T-cell (primary cell): ENCODE measurements at places on chromosomes 4 and X.
A peak's percentile ranks its signal among the peaks of the same experiment; 100 is the strongest.

DNA sequence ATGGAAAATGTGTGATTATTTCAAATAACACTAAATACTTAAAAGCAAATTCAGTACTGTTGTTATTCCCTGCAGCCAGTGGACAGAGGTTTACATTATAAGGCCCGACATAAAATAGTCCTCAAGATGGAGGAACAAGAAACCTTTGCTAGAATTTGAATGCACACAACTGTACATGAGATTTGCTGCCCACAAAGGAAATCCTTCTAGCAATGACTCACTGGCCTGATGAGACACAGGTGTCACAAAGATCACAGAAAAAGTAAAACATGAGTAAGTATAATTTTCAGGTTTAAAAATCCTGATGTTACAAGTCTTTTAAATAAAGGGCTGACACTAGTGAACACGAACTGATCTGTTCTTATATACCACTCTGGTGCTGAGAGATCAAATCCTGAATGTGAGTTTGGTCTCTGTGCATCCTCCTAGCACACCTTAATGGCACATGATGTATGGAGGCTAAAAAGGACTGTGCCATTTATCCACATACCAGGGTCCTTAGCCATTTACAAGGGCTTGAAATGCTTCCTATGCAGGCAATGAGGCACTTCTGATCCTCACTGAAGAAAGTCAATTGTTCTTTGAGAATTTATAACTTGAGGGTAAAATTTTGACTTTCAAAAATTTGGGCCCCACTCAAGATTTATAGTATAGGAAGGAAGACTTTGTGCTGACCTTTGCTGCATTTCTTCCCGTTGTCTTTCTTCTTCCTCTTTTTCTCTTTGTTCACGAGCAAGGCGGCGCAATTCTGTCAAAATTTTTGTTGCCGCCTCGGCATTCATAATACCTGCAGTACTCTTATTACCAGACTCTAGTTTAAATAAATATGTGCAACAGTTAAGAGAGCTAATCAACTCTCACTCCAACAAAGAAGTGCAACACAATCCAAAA lies 23.0 kb downstream of the MAP7D3 start:
- no peaks in the 10 kb centered on the region for H3K27me3 ChIP-seq
- no peak overlapping the region for H3K27ac ChIP-seq
- H3K4me1 ChIP-seq = no peaks in the 10 kb centered on the region
- DNase-seq = no peak
- no peak overlapping the region for H3K4me3 ChIP-seq

- peak; percentile 68 for DNase-seq
- no peaks in the 10 kb centered on the region for H3K27me3 ChIP-seq
- H3K4me1 ChIP-seq = no peaks in the 10 kb centered on the region
- no peaks in the 10 kb centered on the region for H3K36me3 ChIP-seq
Observed at GRCh38 chrX:50204364-50204899, at the start of gene CCNB3. TSS of gene CCNB3 (plus strand) at chrX:50204765. CDS start at chrX:50285164, 80,399 bp downstream.

GRCh38 chr4:93660036-93660435 lies 168.5 kb upstream of the ATOH1 start:
- H3K27ac ChIP-seq = no peak overlapping the region
- no peak overlapping the region for H3K4me3 ChIP-seq
- no peak for DNase-seq
- no peaks in the 10 kb centered on the region for H3K36me3 ChIP-seq
- no peaks in the 10 kb centered on the region for H3K27me3 ChIP-seq

DNA sequence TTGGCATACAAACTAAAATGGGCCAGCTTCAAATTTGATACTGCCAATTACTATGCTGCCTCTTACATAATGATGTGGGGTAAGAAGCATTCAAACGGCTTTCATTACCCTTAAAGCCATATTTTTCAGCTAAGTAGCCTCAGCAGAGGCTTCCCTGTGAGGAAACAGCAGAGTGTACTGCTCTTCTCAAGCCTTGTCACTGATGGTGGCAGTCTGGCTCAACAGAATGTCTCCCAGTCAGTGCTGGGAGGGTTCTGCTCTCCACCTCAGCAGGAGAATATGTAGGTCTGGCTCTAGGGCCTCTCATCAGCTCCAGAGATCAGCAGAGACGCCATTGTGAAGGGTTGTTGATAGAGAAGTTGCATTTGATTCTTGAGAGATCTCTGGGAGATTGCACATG lies 44.6 kb upstream of the MBNL3 start:
- H3K27me3 ChIP-seq = no peaks in the 10 kb centered on the region
- no peaks in the 10 kb centered on the region for H3K4me1 ChIP-seq
- no peak for DNase-seq
- H3K27ac ChIP-seq = no peak overlapping the region
- no peaks in the 10 kb centered on the region for H3K36me3 ChIP-seq

DNA sequence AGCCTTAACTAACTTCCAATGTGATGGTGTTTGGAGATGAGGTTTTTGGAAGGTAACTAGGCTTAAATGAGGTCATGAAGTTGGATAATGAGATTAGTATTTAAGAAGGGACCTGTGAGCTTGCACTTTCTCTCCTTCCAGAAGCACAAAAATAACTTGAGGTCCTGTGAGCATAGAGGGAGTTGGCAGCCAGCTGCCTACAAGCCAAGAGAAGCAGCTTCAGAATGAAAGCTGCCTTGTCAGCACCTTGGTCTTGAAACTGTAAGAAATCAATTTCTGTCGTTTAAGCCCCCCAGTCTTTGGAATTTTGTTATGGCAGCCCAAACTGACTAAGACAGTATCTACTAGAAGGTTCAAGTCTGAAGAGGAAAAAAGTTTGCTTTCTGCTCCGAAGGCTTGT lies 280.2 kb upstream of the GALNTL6 start:
- H3K36me3 ChIP-seq = no peaks in the 10 kb centered on the region
- H3K27me3 ChIP-seq = no peaks in the 10 kb centered on the region
- no peak overlapping the region for H3K27ac ChIP-seq
- no peaks in the 10 kb centered on the region for H3K4me1 ChIP-seq
- no peak for DNase-seq
- no peak overlapping the region for H3K4me3 ChIP-seq

GRCh38 chrX:67777148-67777547 lies 233.3 kb downstream of the AR start:
- H3K36me3 ChIP-seq = no peaks in the 10 kb centered on the region
- H3K27ac ChIP-seq = no peak overlapping the region
- H3K4me1 ChIP-seq = no peaks in the 10 kb centered on the region
- no peak overlapping the region for H3K4me3 ChIP-seq
- DNase-seq = no peak

DNA sequence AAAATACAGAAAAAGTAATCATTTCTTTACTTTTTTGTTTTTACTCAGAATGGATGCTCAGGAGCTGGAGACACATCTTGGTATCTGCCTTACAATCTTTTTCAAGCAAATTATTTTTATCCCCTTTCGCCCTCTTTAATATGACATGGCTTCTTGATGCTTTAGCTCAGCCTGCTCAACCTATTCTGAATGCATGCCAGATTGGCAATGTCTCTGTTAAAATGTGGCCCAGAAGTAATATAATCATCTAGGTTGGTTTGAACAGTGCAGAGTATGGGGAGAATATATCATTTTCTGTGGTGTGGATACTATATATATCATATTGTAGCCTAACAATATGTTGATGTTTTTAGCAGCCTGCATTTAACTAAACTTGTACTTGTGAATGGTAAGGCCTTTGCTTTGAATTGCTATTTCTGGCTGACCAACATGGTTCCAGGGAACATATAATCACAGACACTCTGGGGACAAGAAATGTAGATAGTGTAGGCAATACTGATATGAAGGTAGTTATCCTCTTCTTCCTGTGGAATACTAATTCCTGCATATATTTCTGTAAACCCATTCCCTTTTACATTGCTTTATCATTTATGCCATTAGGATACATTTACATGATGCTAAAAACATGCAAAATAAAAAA lies 282.7 kb downstream of the PPP3CA start:
- H3K4me3 ChIP-seq = no peak overlapping the region
- DNase-seq = no peak
- peaks cover 3% of the 10 kb centered on the region for H3K36me3 ChIP-seq
- H3K27ac ChIP-seq = no peak overlapping the region
- H3K4me1 ChIP-seq = no peaks in the 10 kb centered on the region

DNA sequence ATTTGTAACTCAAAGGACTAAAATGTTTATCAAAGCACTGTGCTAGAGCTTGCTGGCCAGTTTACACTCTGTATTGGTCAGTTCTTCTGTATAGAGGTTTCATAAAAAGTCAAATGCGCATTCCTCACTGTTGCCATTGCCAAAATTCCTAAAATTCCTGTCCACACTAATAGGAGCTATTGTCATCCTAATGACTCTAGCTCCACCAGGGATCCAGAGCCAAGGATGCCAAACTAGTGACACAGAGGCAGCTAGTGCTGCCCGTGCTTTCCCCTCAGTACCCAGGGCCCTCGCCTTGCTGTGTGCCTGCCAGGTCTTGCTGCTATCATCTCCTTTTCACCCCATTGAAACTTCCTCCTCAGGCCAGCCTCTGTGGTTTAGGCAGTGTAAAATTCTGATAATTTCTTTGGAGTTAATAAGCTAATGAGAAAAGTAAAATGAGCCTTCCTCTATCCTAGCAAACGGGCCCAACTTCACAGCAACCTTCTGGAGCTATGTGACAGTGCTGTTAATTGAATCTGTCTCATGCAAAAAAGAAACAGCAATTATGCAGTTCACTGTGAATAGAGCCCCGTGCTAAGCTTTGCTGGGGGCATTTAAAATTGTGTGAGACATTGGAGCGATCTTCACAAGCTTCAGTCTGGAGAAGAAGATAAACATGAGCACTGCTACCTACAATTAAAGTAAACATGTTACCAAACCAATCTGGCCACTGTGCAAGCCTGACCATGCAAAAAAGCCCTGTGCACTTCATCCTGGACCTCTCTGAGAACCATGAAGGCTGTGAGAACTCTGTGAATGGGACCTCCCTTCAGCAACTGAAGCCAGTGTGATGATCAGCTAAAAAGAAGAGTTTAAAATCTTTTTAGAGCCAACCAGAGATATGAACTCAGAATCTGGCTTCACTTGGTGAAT lies 43.1 kb upstream of the FGF2 start:
- H3K4me3 ChIP-seq = no peak overlapping the region
- no peak overlapping the region for H3K27ac ChIP-seq
- H3K27me3 ChIP-seq = no peaks in the 10 kb centered on the region
- no peaks in the 10 kb centered on the region for H3K4me1 ChIP-seq
- DNase-seq = no peak
- no peaks in the 10 kb centered on the region for H3K36me3 ChIP-seq

GRCh38 chr4:77488882-77489281 lies 116.7 kb upstream of the CXCL13 start:
- DNase-seq = no peak
- no peaks in the 10 kb centered on the region for H3K4me1 ChIP-seq
- no peak overlapping the region for H3K27ac ChIP-seq
- no peaks in the 10 kb centered on the region for H3K36me3 ChIP-seq
- H3K4me3 ChIP-seq = no peak overlapping the region
- no peaks in the 10 kb centered on the region for H3K27me3 ChIP-seq

- H3K27me3 ChIP-seq = no peaks in the 10 kb centered on the region
- no peak overlapping the region for H3K27ac ChIP-seq
- no peaks in the 10 kb centered on the region for H3K36me3 ChIP-seq
- H3K4me1 ChIP-seq = no peaks in the 10 kb centered on the region
- no peak overlapping the region for H3K4me3 ChIP-seq
Observed at GRCh38 chr4:158624889-158625478, 46.7 kb downstream of the C4orf46 start.

GRCh38 chr4:74855879-74856278 lies 61.6 kb upstream of the BTC start:
- H3K4me1 ChIP-seq = no peaks in the 10 kb centered on the region
- H3K27ac ChIP-seq = no peak overlapping the region
- no peak for DNase-seq
- H3K4me3 ChIP-seq = no peak overlapping the region
- H3K27me3 ChIP-seq = no peaks in the 10 kb centered on the region

GRCh38 chr4:1948892-1949436 lies 59.8 kb downstream of the NELFA start:
- H3K27me3 ChIP-seq = no peaks in the 10 kb centered on the region
- DNase-seq = no peak
- H3K4me1 ChIP-seq = no peaks in the 10 kb centered on the region
- H3K36me3 ChIP-seq = peaks cover 22% of the 10 kb centered on the region
- H3K4me3 ChIP-seq = no peak overlapping the region
- no peak overlapping the region for H3K27ac ChIP-seq

GRCh38 chr4:22385611-22386011 lies 130.3 kb downstream of the ADGRA3 start:
- H3K36me3 ChIP-seq = no peaks in the 10 kb centered on the region
- H3K4me3 ChIP-seq = no peak overlapping the region
- no peak for DNase-seq
- H3K27ac ChIP-seq = no peak overlapping the region
- no peaks in the 10 kb centered on the region for H3K4me1 ChIP-seq
- no peaks in the 10 kb centered on the region for H3K27me3 ChIP-seq

DNA sequence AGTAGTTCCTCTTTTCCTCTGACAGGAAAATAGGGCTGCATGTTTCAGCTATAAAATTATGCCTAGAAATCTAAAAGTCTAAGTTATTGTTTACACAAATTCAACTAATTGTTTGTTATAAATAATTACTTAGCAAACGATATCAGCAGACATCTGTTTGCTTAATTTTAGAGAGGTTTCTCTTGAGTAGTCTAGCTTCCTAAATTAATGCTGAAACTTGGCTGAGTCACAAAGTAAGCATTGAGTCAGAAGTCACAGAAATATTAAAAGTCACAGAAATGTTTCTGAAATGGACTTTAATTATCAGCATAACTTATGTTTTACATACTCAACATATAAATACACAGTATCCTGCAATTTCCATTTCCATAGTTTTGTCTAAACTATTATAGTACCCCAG lies 1044.0 kb downstream of the CCSER1 start:
- no peaks in the 10 kb centered on the region for H3K4me1 ChIP-seq
- no peak for DNase-seq
- no peak overlapping the region for H3K4me3 ChIP-seq
- no peak overlapping the region for H3K27ac ChIP-seq
- no peaks in the 10 kb centered on the region for H3K36me3 ChIP-seq
- no peaks in the 10 kb centered on the region for H3K27me3 ChIP-seq

- H3K4me1 ChIP-seq = peaks cover 4% of the 10 kb centered on the region
- peaks cover 37% of the 10 kb centered on the region for H3K36me3 ChIP-seq
- no peak overlapping the region for H3K4me3 ChIP-seq
- DNase-seq = no peak
- H3K27ac ChIP-seq = no peak overlapping the region
- no peaks in the 10 kb centered on the region for H3K27me3 ChIP-seq
Observed at GRCh38 chr4:55447831-55448230, 52.1 kb downstream of the TMEM165 start.

GRCh38 chr4:7197910-7198309 lies 5.6 kb downstream of the SORCS2 start:
- H3K36me3 ChIP-seq = no peaks in the 10 kb centered on the region
- H3K4me1 ChIP-seq = no peaks in the 10 kb centered on the region
- no peaks in the 10 kb centered on the region for H3K27me3 ChIP-seq
- no peak overlapping the region for H3K27ac ChIP-seq

DNA sequence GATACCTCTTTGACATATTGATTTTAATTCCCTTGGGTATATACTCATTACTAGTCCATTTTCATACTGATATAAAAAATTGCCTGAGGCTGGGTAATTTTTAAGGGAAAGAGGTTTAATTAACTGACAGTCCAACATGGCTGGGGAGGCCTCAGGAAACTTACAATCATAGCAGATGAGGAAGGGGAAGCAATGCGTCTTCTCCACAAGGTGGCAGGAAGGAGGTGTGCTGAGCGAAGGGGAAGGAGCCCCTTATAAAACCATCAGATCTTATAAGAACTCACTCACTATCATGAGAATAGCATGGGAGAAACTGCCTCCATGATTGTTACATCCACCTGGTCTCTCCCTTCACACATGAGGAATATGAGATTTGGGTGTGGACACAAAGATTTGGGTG lies 42.4 kb downstream of the MSX1 start:
- DNase-seq = no peak
- no peaks in the 10 kb centered on the region for H3K4me1 ChIP-seq
- no peak overlapping the region for H3K27ac ChIP-seq
- no peaks in the 10 kb centered on the region for H3K27me3 ChIP-seq
- no peaks in the 10 kb centered on the region for H3K36me3 ChIP-seq
